H4 (cell line): ENCODE measurements at places on chromosomes 6 and 20. TPM values are rescaled to one million over a fixed set of nuclear protein-coding genes. Genes with fewer than 3 reads are reported as not detected.

The MTHFD1L gene
- total RNA-seq, result 16.3 and 20.1 TPM in 2 replicates

The MEP1A gene
- 0.08 TPM in 1 of 2 replicates, not detected in the other for total RNA-seq

The MACROD2 gene
- 0.37 and 1.2 TPM in 2 replicates for total RNA-seq

The RPS6KA2 gene
- total RNA-seq, result 2.1 and 4.6 TPM in 2 replicates

The LY86 gene
- not detected in 2 replicates for total RNA-seq

The SLC44A4 gene
- total RNA-seq, result not detected in 2 replicates

The AKAP7 gene
- 2.9 and 3.2 TPM in 2 replicates for total RNA-seq

The PXMP4 gene
- 2.5 TPM in 2 replicates for total RNA-seq

The TRIM40 gene
- total RNA-seq, result not detected in 2 replicates

The BPIFB2 gene
- not detected in 2 replicates for total RNA-seq

The TFEB gene
- 1.6 and 9.2 TPM in 2 replicates for total RNA-seq

The ECT2L gene
- total RNA-seq, result not detected in 2 replicates

The SPDEF gene
- total RNA-seq, result 0.29 TPM in 1 of 2 replicates, not detected in the other

The LINC00237 gene
- not detected in 2 replicates for total RNA-seq

The HEY2 gene
- total RNA-seq, result 0.93 TPM in 1 of 2 replicates, not detected in the other

The MCHR2 gene
- not detected in 2 replicates for total RNA-seq

The TFAP2A gene
- 5.0 and 5.4 TPM in 2 replicates for total RNA-seq

The NFKBIL1 gene
- total RNA-seq, result 12.9 and 13.6 TPM in 2 replicates

The NKX2-2 gene
- total RNA-seq, result 0.56 and 1.2 TPM in 2 replicates

The MYLK2 gene
- total RNA-seq, result 0.14 TPM in 1 of 2 replicates, not detected in the other

The COL11A2 gene
- total RNA-seq, result 0.10 and 0.39 TPM in 2 replicates

The CDH4 gene
- total RNA-seq, result 0.14 and 0.16 TPM in 2 replicates

The ZNF217 gene
- total RNA-seq, result 8.1 and 9.7 TPM in 2 replicates

The EDN1 gene
- 3.5 and 6.7 TPM in 2 replicates for total RNA-seq

The CAGE1 gene
- total RNA-seq, result not detected in 2 replicates

The ZC2HC1B gene
- not detected in 2 replicates for total RNA-seq
